ENCODE measurements at places on chromosomes 7 and 10. TPM values are rescaled to one million over a fixed set of nuclear protein-coding genes. Genes with fewer than 3 reads are reported as not detected.

Gene CCDC146
- total RNA-seq, result 6.8 TPM

Gene ADAM8
- 147 TPM for total RNA-seq

Gene C10orf67
- total RNA-seq, result under 0.01 TPM

Gene CTTNBP2
- total RNA-seq, result 0.34 TPM

Gene OR2A7
- total RNA-seq, result 1.6 TPM

Gene ATRNL1
- under 0.01 TPM for total RNA-seq

Gene ODAD2
- total RNA-seq, result 0.28 TPM

Gene SCART1
- 0.64 TPM for total RNA-seq

Gene TMEM213
- total RNA-seq, result not detected

Gene CUL2
- 56.3 TPM for total RNA-seq

Gene CADPS2
- 5.8 TPM for total RNA-seq

Gene KCNMA1
- 6.5 TPM for total RNA-seq

Gene LRRC18
- total RNA-seq, result not detected

Gene PGAM2
- not detected for total RNA-seq

Gene VGF
- total RNA-seq, result 0.34 TPM

Gene FBXL13
- total RNA-seq, result 0.34 TPM

Gene TRIL
- total RNA-seq, result 0.14 TPM

Gene PLAU
- total RNA-seq, result 90.2 TPM

Gene TSPAN12
- total RNA-seq, result 2.1 TPM

Gene SH2D4B
- under 0.01 TPM for total RNA-seq

Gene FAM25C
- 13.7 TPM for total RNA-seq

Gene TSPAN14
- 18.1 TPM for total RNA-seq

Gene PPA1
- 256 TPM for total RNA-seq

Gene ZNF316
- 30.9 TPM for total RNA-seq

Gene PHKG1
- 0.50 TPM for total RNA-seq

Gene RPP38
- total RNA-seq, result 22.9 TPM

Gene KIF11
- total RNA-seq, result 1.4 TPM

Gene STN1
- 60.5 TPM for total RNA-seq

Gene SFTPA2
- not detected for total RNA-seq

Gene LIPK
- 0.21 TPM for total RNA-seq

Gene LBX1
- not detected for total RNA-seq

Gene PRPF18
- total RNA-seq, result 46.8 TPM

Gene ANKRD22
- 11.0 TPM for total RNA-seq

Gene CYP2C19
- total RNA-seq, result 0.50 TPM

Measured in nasal cavity respiratory epithelium epithelial cell of viscerocranial mucosa (primary cell).